ENCODE measurements at places on chromosomes 4 and X. TPM values are rescaled to one million over a fixed set of nuclear protein-coding genes. Genes with fewer than 3 reads are reported as not detected.
A peak's percentile ranks its signal among the peaks of the same experiment; 100 is the strongest.

- DNase-seq: peak; percentile 57
These were observed 50.0 kb upstream of the TRIM2 start for GRCh38 chr4:153154007-153154975.

DNA sequence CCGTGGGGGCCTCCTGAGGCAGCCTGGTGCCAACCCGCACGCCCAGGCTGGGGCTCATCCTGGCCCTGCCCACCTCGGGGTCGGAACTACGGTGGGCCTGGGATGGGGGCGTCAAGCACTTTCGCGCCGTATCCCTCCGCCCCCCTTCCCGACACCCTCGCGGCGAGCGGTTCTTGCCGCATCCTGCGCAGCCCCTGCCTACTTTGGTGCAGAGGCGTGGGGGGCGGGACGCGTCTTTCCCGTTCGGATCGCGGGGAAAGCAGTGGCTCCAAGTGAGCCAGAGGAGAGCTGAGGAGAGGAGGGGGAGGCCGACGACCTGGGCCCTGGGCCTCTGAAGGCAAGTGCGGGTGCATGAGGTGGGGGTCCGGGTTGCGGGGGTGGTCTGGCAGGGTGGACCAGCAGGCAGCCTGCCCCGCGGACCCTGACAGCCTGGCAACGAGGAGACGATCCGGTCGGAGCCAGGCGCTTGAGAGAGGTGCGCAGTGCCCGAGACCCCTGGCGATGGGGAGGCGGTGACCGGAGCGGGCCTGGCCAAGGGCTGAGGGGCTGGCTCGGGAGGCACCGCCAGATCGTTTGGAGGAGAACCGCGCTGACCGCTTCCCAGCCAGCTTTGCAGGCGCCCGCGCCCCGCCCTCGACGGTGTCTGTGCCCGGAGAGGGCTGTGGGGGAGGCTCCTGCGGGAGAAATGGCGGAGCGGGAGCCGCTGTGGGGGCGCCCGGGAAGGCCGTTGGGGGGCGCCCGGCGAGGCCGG is at the start of gene GPRASP2:
GPRASP2 (plus strand) TSS at position 233 of the 751 bp plus-strand sequence. CDS start 2,422 bp downstream, outside the sequence.
- peak; percentile 19 for DNase-seq

DNA sequence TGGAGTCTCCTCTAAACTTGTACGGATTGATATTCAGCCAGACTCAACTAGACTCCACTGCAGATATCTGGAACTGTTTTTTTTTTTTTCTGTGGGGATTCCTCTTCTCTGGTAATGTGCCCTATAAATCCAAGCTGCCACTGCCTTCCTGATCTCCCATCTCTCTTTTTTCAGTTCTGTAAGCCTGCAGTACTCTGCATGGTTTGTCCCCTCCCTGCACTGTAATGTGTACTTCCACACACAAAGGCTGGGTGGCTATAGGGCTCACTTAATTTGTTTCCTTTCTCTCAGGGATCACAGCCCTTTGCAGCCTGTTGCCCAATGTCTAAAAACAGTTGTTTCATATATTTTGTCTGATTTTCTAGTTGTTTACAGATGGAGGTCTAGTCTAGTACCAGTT is 84.7 kb upstream of the RPA4 start:
- DNase-seq: no peak

HPSE gene
- 3.7 TPM for polyA plus RNA-seq

GC gene
- not detected for polyA plus RNA-seq

- no peak for DNase-seq
These were observed 7.9 kb downstream of the TBX22 start for GRCh38 chrX:80022363-80023031.

DNA sequence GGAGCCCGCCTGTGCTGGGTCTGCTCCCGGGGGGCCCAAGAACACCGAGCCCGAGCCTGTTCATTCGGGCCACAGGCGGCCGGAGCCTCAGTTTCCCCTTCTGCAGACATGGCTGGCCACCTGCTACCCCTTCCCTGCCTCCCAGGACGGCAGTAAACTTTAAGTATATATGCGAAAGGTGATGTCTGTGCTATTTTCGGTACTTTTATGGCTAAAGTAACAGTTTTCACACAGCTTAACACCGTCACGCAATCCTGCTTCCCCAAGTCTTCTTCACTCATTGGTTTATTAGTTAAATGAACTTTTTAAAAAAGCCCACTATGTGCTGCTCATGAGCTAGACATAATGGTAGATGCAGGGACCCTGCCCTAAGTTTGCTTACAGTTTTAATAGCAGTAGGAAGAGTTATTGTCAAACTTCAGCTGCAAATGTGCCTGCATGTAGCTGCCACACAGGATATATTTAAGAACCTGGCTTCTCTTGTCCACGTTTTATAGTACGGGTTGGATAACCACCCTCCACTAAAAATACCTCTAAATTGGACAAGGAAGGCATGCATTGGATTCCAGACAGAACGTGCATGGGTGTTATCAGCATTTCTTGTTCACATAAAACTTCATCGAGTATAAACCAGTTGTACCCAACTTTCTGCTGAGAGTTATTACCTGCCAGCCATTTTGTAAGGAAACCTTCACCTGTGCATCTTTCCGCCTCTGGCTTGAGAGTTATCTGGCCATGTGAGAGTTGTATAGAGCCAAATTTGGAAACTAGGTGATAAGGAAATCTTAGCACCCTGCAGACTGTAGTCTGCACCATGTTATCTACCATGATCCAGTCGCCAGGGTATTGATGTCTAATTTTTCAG is 741 bp downstream of the ANAPC4 start:
- peak; percentile 26 for DNase-seq

GRCh38 chr4:75542824-75543223 is 13.0 kb upstream of the ODAPH start:
- no peak for DNase-seq

GRCh38 chr4:101104312-101105052 is 242.8 kb downstream of the PPP3CA start:
- DNase-seq: peak; percentile 21

CHRDL1 gene
- not detected for polyA plus RNA-seq

DDX53 gene
- polyA plus RNA-seq: not detected

DNA sequence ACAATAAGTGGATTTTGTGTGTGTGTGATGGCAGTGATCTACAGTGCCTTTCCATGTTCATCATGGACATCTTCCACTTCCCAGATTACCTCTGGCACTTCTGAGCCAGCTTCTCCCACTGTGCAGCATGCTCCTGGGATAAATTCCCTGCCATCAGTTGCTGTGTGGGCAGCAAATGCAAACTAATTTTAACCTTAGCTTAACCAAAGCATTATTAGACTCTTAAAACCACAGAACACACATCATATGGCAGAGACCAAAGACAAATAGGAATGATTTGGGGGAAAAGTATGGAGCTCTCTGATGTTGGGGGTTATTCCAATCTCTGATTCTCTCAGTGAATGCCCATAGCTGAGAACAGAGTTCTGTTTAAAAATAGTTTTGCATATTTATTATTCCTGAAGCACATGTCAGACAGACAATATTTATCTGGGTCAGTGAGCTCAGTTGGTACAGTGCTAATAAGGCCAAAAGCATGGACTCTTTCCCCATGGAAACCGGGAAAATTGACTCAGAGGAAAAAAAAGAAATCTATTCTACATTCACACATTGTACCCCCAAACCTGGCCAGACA is 567.4 kb downstream of the IQCM start:
- no peak for DNase-seq

DNA sequence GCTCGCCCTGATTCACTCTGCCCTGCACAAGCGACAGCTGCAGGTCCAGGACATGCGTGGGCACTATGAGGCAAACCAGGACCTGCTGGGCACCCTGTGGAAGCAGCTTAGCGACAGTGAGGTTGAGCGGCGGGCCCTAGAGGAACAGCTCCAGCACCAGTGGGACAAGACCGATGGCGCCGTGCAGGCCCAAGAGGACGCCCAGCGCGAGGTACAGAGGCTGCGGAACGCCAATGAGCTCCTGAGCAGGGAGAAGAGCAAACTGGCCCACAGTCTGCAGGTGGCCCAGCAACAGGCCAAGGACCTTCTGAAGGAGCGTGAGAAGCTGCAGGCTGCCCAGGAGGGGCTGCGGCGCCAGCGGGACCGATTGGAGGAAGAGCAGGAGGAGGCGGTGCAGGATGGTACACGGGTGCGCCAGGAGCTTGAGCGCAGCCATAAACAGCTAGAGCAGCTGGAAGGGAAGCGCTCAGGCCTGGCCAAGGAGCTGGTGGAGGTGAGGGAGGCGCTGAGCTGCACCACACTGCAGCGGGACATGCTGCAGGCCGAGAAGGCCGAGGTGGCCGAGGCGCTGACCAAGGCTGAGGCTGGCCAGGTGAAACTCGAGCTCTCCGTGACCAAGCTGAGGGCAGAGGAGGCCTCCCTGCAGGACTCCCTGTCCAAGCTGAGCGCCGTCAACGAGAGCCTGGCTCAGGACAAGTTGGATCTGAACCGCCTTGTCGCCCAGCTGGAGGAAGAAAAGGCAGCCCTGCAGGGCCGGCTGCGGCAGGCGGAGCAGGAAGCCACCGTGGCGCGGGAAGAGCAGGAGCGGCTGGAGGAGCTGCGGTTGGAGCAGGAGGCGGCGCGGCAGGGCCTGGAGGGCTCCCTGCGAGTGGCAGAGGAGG is 12.8 kb downstream of the SMIM10L2A start:
- DNase-seq: no peak

FAM53A gene
- polyA plus RNA-seq: 1.3 TPM

- no peak for DNase-seq
These were observed 30.2 kb upstream of the EIF1AX start for GRCh38 chrX:20171887-20172286.

DNA sequence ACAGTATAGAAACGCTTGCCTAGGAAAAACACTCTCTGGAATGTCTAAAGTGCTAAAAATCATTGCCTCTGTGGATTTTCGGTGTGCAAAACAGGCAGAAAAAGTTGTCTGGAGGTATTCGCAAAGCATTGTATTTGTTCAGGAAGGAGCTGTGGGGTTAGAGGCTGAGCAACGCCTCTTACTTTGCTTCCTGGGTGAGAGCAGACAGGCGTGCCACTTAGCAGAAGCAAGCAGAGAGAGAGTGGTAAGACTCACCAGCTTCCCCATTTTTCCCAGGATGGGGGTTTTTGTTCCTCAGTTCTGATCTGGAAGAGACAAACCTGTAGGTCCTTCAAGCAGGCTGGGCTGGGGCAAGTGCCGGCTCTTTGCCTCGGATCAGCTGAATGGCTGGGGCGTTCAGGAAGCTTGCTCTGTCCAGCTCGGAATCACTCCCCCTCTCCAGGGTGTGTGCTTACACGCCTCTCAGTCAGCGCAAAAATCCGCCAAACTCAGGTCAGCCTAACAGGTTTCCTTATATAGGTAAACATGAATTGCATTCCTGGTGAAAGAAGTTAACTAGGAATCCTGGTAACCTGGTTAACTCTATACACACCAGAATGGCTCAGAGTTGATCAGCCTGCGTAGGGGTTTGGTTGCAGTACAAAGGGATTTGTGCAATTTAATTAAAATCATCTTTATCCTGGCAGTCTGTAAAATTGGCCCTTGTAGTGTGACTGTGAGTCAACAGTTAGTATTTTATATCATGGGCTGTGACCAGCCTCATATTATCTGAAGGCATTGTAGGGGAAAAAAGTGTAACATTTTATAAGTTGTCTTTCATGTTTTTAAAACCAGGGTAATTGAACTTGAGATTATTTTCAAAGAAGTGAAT is 213.1 kb upstream of the MID1 start:
- DNase-seq: no peak

DNA sequence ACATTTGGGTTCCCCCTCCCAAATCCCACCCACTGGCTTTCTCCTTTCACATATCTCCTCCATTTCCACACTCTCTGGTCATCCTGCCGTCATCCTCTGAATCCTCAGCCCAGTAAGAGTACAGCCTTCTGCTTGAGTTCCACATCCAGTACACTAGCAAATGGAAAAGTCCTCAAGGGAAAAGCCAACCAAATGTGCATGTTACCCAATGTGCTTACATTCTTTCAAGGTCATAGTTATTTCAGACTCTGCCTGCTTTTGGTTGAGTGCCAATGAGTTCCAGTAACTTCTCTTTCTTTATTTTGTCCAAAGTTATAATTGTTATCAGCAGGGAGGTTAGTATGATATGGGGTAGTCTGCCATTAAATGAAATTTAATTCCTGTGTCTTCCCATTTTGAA is 78.1 kb downstream of the SRPX start:
- peak; percentile 13 for DNase-seq

GRCh38 chr4:169210504-169211118 is 60.1 kb downstream of the SH3RF1 start:
- DNase-seq: no peak

DNA sequence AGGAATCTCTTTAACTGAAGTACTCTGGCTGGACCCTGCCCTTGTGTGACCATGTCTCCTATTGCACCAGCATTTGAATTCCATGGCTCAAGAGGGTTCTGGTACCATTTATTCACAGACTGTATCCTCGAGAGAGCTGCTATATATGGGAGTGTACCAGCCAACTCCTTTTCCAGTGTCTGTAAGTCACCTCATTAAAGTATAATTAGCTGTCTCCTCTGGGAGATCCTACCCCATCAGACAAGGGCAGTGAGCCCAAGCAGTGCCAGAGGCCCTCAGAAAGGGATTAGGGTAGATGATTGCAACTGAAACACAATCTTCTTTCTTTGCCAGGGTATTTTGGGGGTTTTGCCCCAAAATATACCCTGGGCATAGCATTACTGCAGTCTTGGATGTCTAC is 31.6 kb downstream of the GNL3L start:
- DNase-seq: no peak

PDE5A gene
- 0.59 TPM for polyA plus RNA-seq

GRCh38 chr4:71132486-71132885 is 139.0 kb downstream of the DCK start:
- DNase-seq: no peak

- no peak for DNase-seq
These were observed 231.2 kb upstream of the F9 start for GRCh38 chrX:139299309-139299708.

DNA sequence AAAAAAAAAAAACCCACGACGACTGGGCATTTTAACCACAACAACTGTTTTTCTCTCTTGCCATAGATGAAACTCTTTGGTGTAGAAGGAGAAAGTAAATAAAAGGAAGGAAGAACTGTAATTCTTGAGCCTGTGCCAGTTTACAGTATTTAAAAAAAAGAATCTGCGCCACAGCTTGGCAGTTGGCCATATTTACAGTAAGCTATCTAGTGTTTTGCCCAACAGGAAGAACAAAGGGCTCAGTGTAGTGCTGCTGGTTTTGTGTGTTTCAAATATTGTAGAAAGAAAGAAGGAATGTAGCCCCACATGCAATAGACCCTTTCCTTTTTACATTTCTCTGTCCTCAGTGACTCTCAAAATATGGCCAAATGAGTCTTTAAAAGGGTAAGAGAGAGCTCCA is 66.1 kb downstream of the NR3C2 start:
- peak; percentile 91 for DNase-seq

GRCh38 chr4:10162341-10163000 is 45.9 kb upstream of the WDR1 start:
- DNase-seq: no peak

- no peak for DNase-seq
These were observed 66.4 kb downstream of the NSD2 start for GRCh38 chr4:1937550-1937949.

DNA sequence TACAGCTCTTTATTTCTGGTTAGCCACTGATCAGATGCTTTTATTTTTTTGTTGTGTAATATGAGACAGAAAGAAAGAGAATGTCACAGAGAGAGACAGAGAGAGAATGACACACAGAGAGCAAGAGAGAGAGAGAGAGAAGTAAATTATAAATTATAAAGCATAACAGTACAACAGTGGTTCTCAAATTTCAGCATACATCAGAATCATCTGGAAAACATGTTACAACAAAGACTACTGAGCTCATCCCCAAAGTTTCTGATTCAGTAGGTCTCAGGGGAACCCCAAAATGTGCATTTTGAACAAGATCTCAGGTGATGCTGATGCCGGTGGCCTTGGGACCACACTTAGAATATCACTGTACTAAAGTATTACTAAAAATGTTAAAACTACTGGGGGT is 245.8 kb upstream of the DIAPH2 start:
- no peak for DNase-seq

IL2 gene
- polyA plus RNA-seq: not detected

- DNase-seq: no peak
These were observed 909.4 kb downstream of the FSTL5 start for GRCh38 chr4:161254375-161254774.

KLHL4 gene
- polyA plus RNA-seq: 9.8 TPM
